ENCODE measurements at places on chromosomes 5 and 9.

GRCh38 chr5:178675922-178676321 lies 49.1 kb upstream of the CLK4 start:
- no peak for DNase-seq

- no peak for DNase-seq
Measured at GRCh38 chr9:99000476-99001395, 57.0 kb downstream of the COL15A1 start.

DNA sequence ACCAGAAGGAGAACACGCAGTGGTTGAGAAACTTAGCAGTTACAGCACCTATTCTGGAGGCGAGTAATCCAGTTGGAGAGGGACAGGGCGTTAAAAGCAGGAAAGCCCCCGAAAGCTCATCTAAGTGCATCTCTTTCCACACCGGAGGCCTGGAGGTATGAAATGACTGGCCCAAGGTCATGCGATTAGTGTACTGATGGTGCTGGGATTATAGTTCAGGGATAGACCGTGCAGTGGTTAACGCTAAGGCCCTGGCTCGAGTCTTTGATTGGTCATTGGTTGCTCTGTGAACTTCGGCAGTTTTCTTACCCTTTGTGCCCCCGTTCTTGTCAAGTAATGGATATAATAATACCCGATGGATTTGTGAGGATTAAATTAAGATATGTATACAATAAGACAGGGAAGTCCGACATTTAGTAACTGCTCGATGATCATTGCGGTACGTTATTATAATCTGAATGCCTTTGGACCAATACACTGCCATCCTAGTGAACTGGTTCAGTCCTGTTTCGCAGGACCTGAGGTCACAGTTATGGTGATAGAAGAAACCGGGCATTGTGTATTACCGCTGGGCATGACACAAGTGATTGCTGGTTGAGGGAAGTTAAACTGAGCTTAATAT lies 960 bp downstream of the CANX start:
- DNase-seq, result no peak

DNA sequence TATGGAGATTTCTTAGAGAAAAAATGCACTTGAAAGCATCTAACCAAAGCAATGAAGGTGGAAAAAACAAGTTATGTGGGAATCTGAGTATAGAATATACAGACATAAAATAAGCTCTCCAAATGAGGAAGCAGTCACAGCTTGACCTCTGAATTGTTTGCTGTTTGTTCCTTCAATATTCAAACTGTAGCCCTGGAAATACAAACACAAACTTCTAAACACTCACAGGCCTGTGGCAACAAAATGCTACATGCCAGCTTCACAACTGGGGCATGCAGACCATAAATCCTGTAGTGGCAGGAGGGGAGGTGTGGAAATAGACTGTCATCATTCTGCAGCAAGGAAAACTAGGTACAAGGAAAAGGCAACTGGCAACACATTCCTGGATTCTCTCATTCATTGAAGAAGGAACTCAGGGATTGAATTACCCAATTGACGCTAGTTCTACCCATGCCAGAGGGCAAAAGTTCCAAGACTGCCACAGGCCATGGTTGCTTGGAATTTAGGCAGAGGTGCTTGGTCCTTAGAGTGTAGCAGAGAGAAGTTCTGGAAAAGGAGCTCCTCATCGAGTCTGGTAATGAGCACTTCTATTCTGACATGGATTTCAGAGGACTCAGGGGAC lies 349.6 kb downstream of the PDE4D start:
- peak; percentile 3 for DNase-seq

DNA sequence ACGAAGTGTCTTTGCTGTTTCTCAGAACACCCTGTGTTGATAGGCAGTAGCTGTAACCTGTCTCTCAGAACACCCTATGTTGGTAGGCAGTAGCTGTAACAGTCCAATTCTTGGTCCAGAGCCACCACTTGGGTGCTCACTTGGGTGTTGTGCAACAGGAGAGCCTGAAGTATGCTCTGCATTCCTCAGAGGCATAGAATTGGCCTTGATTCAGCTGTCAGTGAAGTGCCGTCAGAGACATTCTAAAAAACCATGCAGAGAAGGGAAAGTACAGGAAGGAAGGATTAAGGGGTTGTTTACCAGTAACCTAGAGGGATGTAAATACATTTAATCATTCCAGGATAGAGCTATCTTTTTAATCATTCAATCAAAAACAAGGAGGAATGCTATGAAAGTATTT lies 231.2 kb downstream of the ARRDC3 start:
- no peak for DNase-seq

DNA sequence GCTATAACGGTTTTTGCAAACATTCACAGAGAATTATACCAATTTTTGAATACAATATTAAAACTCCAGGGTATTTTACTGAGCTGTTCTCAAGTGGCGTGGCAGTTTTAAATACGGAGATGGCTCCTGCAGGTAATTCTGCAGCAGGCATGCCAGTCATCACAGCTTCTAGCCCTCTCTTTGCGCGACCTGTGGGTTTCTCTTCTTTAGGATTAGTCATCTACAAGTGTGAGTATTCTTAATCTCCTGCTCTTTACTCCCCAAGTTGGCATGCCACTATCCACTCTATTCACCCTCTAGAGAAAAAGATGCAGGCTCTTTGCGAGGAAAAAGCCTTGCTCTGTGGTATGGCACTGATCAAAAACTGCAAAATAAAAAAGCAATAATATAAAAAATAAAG lies 43.9 kb downstream of the ANKRD31 start:
- no peak for DNase-seq

GRCh38 chr5:5986492-5987178 lies 391.7 kb downstream of the MED10 start:
- no peak for DNase-seq

GRCh38 chr5:134500699-134501430 lies 24.6 kb upstream of the JADE2 start:
- no peak for DNase-seq

DNA sequence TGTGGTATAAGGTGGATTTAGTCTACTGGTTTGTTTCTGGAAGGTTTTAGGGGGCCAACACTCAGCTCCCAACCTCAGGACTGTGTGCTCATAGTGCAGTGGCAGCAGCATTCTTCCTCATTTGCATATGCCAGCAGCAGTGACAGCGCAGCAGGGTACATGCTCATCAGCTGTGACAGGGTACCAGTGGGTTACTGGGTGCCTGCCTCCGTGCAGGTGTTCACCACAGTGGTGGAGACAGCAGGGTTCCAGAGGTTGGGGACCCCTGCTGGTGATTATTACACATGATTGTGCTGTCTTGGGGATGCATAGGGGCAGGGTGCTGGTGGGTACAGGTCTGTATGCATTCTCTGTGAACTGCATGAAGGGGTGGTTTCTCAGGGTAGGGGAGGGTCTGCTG lies 45.5 kb upstream of the IFNE start:
- DNase-seq, result no peak

DNA sequence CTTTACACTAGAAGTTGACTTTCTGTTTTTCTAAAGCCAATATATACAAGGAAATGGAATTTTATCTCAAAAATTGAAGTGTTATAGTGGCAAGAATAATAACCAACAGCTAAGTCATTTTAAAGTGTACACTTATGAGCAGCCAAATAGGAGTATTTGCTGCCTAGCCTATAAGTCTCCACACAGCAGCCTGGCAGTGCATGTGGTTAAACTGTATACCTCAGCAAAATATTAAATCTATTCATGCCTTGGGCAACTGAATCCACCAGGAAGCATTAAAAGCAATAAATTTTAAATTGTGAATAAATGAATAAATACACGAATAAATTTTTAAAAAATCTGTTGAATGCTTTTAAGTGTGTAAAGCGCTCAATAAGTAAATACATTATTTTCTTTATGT lies 432.4 kb upstream of the RORB start:
- DNase-seq, result no peak
